ENCODE measurements at places on chromosomes 1 and 21.
A peak's percentile ranks its signal among the peaks of the same experiment; 100 is the strongest.

GRCh38 chr1:247241691-247242090 is 14.2 kb upstream of the VN1R5 start:
- DNase-seq: no peak

DNA sequence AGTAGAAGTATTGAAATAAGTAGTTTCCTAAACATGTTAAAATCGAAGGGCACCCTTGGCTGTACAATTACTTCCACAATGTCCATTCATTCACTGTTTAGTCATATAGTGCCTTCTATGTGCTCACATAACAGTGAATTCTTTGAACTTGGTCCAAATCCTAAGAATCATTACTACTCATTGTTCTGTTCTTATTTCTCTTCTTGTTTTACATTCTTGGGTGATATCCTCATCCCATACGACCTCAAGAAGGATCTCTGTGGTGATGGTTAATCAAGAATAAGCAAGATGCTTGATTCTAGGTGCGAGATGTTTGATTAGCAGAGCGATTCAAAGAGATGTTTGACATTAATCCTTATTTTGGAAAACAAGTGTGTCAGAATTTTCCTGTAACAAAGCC is 667.4 kb upstream of the ZP4 start:
- peak; percentile 51 for DNase-seq

- DNase-seq: no peak
Measured at GRCh38 chr1:153570874-153571273, 5.2 kb upstream of the S100A2 start.

DNA sequence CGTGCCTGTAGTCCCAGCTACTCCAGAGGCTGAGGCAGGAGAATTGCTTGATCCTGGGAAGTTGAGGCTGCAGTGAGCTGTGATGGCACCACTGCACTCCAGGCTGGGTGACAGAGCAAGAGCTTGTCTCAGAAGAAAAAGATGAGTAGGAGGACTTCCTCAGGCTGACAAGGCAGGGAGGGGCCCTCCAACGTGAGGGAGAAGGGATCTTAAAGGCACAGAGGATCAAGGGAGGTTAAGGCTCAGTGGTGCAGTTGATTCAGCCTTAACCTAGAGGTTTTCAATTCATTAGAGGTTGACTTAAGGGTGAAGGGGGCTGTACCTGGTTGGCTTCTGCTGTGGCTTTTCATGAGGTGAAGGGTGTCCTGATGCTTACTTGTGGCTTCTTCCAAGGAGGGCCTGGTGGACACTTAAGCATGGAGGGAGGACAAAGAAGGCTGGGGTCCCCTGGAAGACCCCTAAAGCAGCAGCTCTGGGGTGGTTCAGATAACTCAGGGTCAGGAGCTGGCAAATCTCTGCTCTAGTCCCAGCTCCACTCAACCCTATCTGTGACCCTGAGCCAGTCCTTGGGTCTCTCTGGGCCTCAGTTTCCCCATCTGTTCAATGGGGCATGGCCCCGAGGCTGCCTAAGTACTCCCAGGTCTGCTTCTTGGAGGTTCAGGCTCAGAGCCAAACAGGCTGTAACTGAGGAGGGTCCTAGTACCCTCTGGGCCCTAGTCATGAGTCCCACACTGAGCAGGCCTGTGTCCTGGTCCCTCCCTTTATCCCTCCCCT is 6.3 kb downstream of the EXTL1 start:
- DNase-seq: peak; percentile 9

DNA sequence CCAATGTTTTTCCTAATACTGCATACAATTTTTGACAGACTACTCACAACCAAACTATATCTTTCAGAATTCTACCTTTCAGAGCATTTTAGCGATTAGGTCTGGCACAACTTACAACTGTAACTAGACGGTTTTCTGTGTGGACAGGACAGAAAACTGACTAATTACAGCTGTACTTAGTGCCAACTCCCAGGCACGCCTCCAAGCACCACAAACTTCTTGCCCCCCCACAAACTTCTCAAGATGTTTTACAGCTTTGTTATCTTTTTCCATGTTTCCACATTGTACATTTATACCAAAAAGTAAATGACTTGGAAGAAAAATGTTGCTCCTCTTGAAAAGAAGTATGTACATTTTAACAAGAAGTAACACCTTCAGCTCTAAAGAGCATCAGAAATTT is 13.8 kb downstream of the LYST start:
- no peak for DNase-seq

- no peak for DNase-seq
Measured at GRCh38 chr21:40905251-40905650, 58.3 kb upstream of the DSCAM start.

GRCh38 chr1:9723926-9724325 is 72.4 kb downstream of the PIK3CD start:
- DNase-seq: no peak

GRCh38 chr1:226875641-226876295 is 5.4 kb downstream of the PSEN2 start:
- DNase-seq: peak; percentile 22

- DNase-seq: no peak
Measured at GRCh38 chr1:85282424-85282823, 6.0 kb upstream of the BCL10 start.

GRCh38 chr1:65994223-65994622 is 201.5 kb downstream of the PDE4B start:
- DNase-seq: no peak

DNA sequence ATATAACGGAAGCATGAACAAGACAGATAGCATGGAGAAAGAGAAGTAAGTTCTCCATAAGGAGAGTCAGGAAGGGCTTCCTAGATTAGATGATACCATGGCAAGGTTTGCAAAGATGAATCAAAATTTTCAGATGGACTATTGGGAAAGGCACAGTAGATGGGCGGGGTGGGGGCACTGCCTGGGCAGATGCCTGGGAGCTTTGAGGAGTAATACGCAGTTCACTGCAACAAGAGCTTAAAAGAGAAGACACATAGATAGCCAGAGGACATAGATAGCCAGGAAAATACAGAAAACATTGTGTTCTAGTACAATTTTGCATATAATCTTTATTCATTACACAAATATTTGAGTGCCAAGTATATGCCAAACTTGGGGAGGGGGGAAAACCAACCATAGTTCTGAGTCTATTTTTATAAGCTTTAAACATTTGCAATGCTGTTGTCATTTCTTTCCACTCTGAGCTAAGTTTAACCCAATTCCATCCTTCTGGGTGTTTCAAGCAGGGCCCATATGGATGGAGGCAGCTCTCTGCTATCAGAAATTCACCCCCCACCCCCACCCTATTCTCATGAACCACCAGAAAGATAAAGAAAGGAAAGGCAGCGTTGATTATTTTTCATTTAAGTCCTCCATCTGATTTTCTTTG is 120.6 kb downstream of the NUF2 start:
- DNase-seq: no peak

GRCh38 chr1:221829327-221830015 is 87.6 kb upstream of the DUSP10 start:
- DNase-seq: peak; percentile 96

- no peak for DNase-seq
Measured at GRCh38 chr1:174447866-174448530, at the start of gene GPR52. TSS of gene GPR52 (plus strand) at chr1:174447964. CDS start at chr1:174448112, 148 bp downstream.

DNA sequence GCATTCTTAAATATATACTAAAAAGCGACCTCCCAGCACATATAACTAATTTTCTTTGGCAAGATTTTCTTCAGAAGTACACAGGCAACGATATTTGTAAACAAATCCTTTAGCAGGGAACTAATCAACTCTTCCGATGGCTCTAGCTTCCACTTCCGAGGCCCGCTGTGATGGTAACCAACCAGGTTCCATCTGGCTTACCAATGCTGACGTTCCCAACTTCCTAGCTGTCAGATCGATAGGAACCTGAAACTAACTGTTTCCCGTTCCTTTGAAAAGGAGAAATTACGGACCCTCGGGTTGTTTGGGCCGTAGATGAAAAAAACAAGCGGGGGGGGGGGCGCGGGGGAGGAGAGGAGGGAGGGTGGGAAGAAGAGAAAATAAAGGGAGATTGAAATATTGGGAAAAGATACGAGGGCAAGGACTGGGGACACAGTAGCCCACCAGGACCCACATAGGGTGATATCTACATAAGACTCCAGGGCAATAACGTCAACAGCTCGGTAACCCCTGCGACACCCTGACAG is 513 bp downstream of the GTF2B start:
- no peak for DNase-seq

DNA sequence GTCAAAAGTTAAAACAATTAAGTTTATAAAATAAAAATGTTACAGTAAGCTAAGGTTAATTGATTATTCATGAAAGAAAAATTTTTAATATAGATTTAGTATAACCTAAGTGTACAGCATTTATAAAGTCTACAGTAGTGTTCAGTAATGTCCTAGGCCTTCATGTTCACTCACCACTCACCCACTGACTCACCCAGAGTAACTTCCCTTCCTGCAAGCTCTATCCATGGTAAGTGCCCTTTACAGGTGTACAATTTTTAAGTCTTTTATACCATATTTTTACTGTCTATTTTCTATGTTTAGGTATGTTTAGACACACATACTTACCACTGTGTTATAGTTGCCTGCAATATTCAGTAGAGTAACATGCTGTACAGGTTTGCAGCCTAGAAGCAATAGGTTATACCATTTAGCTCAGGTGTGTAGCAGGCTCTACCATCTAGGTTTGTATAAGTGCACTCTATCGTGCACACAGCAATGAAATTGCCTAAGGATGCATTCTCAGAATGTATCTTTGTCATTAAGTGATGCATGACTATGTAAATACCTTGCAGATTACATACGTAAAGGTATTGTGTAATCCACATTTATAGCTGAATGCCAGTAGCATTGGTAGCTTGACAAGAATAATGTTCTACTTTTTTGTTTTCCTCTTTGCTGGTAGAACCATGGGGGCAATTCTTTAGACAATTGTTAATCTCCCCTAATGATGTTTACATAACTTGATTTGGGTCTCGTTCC is 35.7 kb upstream of the GPR88 start:
- DNase-seq: no peak

DNA sequence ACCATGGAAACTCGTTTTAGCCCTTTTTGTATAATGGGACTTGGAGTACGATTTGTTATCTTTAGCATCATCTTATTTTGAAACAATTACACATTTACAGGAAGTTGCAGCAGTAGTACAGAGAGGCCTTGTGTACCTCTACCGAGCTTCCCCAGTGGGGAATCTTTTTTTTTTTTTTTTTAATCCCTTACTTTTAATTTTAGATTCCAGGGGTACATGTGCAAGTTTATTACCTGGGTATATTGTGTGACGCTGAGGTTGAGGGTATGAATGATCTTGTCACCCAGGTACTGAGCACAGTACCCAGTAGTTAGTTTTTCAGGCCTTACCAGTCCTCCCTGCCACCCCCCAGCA is 45.9 kb downstream of the HHAT start:
- DNase-seq: no peak

- no peak for DNase-seq
Measured at GRCh38 chr21:34811368-34811767, 142.6 kb downstream of the CLIC6 start.

DNA sequence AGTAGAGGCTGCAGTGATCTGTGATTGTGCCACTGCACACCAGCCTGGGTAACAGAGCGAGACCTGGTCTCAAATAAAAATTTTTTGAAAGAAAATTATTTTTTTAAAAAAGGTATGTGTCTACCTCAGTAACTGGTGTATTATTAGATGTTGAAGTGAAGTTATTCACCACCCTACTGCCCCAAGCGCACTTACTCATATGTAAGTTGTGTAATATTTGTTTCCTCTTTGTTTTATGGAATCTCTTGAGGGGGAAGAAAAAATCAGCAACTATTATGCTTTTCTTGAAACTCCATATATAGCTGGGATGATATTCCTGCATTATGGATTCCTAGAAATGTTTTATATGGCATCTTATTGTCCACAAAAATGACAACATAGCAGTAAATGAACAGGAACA is 21.3 kb downstream of the RBM15 start:
- no peak for DNase-seq

DNA sequence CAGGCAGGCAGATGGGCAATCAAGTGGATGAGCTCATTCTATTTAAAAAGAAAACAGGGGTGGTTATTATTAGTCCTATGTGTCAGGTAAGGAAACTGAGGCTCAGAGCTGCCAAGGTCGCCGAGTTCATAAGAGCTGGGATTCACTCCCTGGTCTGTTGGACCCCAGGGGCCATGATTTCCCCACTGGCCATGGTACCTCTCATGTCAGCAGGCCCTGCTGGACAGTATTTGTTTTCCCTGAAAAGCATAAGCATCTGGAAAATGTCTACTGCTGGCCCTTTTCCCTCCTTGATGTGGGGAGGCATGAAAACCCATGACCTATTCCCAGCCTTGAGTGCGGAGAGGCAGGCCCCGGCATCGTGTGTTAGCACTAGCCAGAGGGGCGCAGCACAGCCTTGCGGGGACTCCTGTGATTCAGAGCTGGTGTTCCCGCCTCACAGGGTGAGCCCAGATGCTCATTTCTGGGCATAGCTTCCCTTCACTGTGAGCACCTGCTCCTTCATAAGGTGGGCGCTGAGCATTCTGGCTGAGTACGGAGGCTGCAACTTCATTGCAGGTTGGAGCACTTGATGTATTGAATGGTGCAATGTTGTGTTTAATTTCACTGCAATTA is 617.5 kb downstream of the PTPRU start:
- DNase-seq: no peak

- DNase-seq: peak; percentile 44
Measured at GRCh38 chr1:178282949-178283367, 189.1 kb downstream of the RASAL2 start.

- DNase-seq: no peak
Measured at GRCh38 chr1:68485431-68486022, 11.4 kb downstream of the DEPDC1 start.

- DNase-seq: peak; percentile 71
Measured at GRCh38 chr1:25022361-25023189, 92.5 kb upstream of the RUNX3 start.

- DNase-seq: no peak
Measured at GRCh38 chr1:227322376-227322775, 4.1 kb upstream of the CDC42BPA start.

GRCh38 chr21:15763359-15763758 is 33.6 kb downstream of the USP25 start:
- no peak for DNase-seq

GRCh38 chr1:205537386-205538018 is 33.0 kb downstream of the CDK18 start:
- no peak for DNase-seq

- DNase-seq: no peak
Measured at GRCh38 chr1:92791487-92792066, 6.7 kb upstream of the EVI5 start.

DNA sequence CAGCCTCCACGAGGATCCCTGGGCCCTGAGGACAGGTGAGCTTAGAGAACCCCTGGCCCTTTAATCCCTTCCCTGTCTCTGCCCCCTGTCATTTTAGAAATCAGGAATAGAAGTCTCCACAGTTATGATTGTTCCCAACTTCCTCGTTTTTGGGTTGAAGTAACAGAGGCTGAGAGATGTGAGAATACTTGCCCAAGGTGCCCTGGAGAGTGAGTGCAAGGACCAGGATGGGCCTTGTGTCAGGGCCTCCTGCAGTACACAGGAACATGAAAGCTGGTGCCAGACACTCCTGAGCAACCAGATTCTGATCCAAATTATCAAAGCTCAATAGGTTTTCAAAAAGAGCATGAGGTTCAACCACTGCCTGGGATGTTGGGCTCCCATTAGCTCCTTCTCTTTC is 10.1 kb downstream of the HLX start:
- DNase-seq: no peak

GRCh38 chr1:89657886-89658285 is 25.0 kb downstream of the LRRC8C start:
- DNase-seq: no peak

Data from RCC 7860 (cell line).